ENCODE measurements at places on chromosomes 6 and 20. TPM values are rescaled to one million over a fixed set of nuclear protein-coding genes. Genes with fewer than 3 reads are reported as not detected.

Gene STMN3
- total RNA-seq: 15.1 TPM

Gene TREM1
- not detected for total RNA-seq

Gene CCN6
- total RNA-seq: 0.66 TPM

Gene AVP
- not detected for total RNA-seq

Gene SUMO4
- 16.4 TPM for total RNA-seq

Gene DUSP15
- total RNA-seq: not detected

Gene SOBP
- 0.06 TPM for total RNA-seq

Gene PPP1R16B
- total RNA-seq: 77.2 TPM

Gene PACSIN1
- total RNA-seq: 0.09 TPM

Gene RAD21L1
- not detected for total RNA-seq

Gene LRP11
- total RNA-seq: 9.6 TPM

Gene ZNF292
- 77.2 TPM for total RNA-seq

Gene BPIFA1
- total RNA-seq: not detected

Gene TBC1D32
- 6.1 TPM for total RNA-seq

Gene GINS1
- 31.1 TPM for total RNA-seq

Gene TUBB1
- 0.13 TPM for total RNA-seq

Gene ANGPT4
- total RNA-seq: not detected

Gene KIF6
- total RNA-seq: not detected

Gene PLCB1
- 3.0 TPM for total RNA-seq

Gene ACTL10
- total RNA-seq: 2.6 TPM

Gene HLA-DPA1
- total RNA-seq: 40.5 TPM

Gene HLA-DMA
- total RNA-seq: 53.8 TPM

Gene TRIM31
- total RNA-seq: not detected

All from activated T-helper 17 cell treated with anti-CD3 and anti-CD28 coated beads, Interleukin-2, amount 50 U/mL, for 72 hours (primary cell).